Natural killer cell (primary cell): ENCODE measurements at places on chromosomes 2 and 18. TPM values are rescaled to one million over a fixed set of nuclear protein-coding genes. Genes with fewer than 3 reads are reported as not detected.

DNA sequence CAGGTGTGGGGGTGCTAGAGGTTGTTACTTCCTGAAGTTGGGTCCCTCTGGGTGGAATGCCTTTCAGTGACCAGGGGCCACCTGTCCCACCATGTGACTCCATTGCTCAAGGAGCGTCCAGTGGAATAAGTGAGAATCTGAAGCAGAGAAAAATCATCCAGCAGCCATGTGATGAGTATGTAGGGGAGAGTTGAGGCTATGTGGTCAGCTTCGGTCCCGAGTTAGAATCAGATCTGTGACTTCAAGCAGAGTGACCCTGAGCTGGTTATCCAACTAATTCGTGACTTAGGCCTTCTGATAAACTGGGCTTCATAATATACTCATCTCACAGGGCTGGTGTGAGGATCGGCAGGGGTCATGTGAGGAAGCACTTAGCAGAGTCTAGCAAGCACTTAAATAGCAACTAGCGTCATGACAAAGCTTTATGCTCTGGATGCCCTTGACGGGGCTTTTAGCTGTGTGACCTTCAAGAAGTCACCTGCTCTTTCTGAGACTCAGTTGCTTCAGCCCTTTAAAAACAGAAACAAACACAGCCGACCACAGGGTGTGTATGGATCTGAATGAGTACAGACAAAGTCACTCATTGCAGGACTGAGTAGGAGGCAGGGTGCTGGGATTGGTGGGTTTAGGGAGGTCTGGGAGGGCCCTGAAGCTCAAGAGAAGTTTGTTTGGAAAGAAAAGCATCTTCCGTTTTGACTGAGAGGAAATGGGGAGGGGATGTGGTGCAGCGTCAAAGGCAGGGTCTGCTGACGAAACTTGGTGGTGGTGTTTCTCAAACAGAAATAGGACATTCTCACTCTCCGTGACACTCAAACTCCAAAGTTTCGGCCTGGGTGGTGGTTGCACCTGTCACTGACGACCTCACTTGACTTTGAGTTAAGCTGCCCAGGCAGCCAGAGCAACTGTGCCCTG lies 264.0 kb upstream of the CXCR4 start:
- H3K27me3 ChIP-seq = no peaks in the 10 kb centered on the region
- peak; percentile 24 for DNase-seq
- peak overlapping the region; percentile 38 for H3K27ac ChIP-seq
- H3K4me3 ChIP-seq = no peak overlapping the region
- peaks cover 13% of the 10 kb centered on the region for H3K4me1 ChIP-seq
- H3K36me3 ChIP-seq = no peaks in the 10 kb centered on the region

GRCh38 chr2:165239230-165239629 lies at the start of gene SCN2A:
SCN2A (plus strand) TSS chr2:165239414; CDS start chr2:165295824, 56,410 bp downstream.
- no peak within 1 kb of the TSS for H3K27ac ChIP-seq
- no peak within 1 kb of the TSS for H3K4me3 ChIP-seq
- no peaks in the 10 kb centered on the region for H3K36me3 ChIP-seq
- H3K27me3 ChIP-seq = no peaks in the 10 kb centered on the region
- H3K4me1 ChIP-seq = no peaks in the 10 kb centered on the region

- H3K4me1 ChIP-seq = no peaks in the 10 kb centered on the region
- no peaks in the 10 kb centered on the region for H3K36me3 ChIP-seq
- no peak overlapping the region for H3K4me3 ChIP-seq
- H3K27ac ChIP-seq = no peak overlapping the region
- DNase-seq = no peak
- no peaks in the 10 kb centered on the region for H3K27me3 ChIP-seq
These were observed 36.8 kb upstream of the ZNF532 start for GRCh38 chr18:58827886-58828285.

DNA sequence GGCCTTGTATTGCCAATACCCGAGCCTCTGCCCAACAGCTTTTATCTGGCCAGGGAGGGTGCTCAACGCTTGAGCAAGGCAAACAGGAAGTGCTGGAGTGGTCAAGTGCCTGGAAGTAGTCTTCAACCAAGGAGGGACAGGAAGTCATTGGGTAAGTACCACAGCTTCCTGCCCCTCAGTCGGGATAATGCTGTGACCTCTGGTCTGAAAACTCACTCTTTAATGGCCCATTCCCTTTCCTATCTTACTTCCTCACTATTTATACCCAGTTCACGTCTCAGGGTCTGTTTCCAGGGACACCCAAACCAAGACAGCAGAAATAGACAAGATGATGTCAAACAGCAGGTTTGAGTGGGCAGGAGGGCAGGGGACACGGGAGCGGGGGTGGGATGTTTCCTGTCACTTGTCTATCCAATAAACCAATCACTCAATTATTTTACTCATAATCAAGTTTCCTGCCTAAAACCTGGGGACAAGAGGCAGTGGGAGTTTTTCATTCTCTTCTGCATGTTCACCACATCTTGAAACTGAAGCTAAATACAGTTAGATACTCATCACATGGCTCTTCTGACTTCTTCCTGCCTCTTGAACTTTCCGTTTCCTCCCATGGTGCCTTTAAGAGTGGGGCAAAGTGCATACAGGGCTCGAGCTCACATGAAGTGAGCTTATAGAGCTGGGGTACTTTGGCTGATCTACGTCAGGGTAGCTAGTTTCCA lies 68.9 kb upstream of the CAB39 start:
- no peak overlapping the region for H3K4me3 ChIP-seq
- peaks cover 26% of the 10 kb centered on the region for H3K4me1 ChIP-seq
- H3K27me3 ChIP-seq = no peaks in the 10 kb centered on the region
- no peak for DNase-seq

DNA sequence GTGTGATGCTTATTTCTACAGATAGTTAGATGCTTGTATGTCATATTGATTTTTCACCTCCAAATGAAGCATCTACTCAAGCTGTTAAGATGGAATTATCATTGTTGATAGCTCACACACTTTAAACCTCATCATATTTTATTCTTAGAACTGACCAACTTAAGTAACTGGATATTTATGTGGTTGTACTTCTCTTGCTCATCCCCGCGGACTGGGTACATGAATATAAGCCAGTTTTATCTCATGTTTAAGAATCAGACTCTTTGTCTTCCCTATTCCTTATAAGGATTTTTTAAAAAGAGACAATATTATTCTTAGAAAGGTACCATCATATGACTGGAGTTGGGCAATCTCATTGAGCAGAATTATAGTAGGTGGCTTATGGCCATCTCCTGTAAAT lies 358.7 kb downstream of the DSC3 start:
- DNase-seq = no peak
- no peaks in the 10 kb centered on the region for H3K27me3 ChIP-seq
- no peaks in the 10 kb centered on the region for H3K4me1 ChIP-seq
- H3K27ac ChIP-seq = no peak overlapping the region
- no peaks in the 10 kb centered on the region for H3K36me3 ChIP-seq

FAP gene
- total RNA-seq = not detected

INSIG2 gene
- total RNA-seq = 13.9 TPM
